ENCODE measurements at places on chromosomes 2 and 18.

DNA sequence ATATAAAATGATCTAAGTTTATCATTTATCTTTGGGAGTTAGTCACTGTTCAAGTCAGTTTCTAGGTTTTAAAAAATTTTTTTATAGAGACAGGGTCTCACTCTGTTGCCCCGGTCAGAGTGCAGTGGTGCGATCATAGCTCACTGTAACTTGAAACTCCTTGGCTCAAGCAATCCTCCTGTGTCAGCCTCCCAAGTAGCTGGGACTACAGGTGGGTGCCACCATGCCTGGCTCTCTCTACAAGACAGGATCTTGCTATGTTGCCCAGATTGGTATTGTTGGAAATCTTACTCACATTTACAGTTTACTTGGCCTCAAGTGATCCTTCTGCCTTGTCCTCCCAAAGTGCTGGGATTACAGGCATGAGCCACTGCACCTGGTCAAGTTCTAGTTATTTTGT lies 74.5 kb downstream of the MIB1 start:
- no peak for DNase-seq

GRCh38 chr2:28687171-28687570 lies 64.5 kb upstream of the PPP1CB start:
- no peak for DNase-seq

DNA sequence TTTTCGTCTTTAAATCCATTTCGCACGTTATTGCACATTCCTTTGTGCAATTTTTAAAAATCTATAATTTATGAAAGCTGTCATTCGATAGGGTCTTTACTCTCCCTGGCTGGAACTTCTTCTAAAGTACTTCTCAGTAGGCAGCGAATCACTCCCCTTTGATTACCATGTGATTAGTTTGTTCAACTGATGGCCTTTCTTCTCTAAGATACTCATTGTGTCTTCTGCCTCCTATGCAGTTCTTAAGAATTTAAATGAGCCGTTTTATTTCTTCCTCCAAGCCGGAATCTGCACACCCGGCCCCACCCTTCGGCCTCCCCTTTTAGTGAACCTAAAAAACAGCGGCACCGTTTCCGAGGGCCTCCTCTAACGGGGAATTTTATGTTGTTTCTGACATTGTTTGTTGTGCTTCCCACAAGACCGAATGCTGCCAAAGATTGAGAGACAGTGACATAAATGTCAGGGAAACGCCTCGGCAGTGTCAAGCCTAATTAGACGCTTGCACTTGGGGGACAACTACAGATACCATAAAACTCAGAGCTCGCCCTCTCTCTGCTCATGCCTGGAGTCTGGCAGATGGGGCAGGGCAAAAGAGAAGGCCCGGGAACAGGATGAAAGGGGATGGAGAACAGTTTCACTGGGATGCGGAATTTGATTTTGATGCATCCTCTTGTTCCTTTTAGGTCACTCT lies 255.3 kb downstream of the BCL11A start:
- DNase-seq, result no peak

GRCh38 chr2:98459496-98460175 lies 15.0 kb downstream of the INPP4A start:
- DNase-seq, result no peak

GRCh38 chr2:222280795-222281194 lies 18.0 kb downstream of the PAX3 start:
- DNase-seq, result no peak

All from SW 1271 (cell line).